ENCODE measurements at places on chromosomes 3 and 15. TPM values are rescaled to one million over a fixed set of nuclear protein-coding genes. Genes with fewer than 3 reads are reported as not detected.
A peak's percentile ranks its signal among the peaks of the same experiment; 100 is the strongest.

KIF7 gene
- 2.7 TPM for total RNA-seq

POPDC2 gene
- total RNA-seq: 1.3 TPM

GRCh38 chr3:16463914-16464313 is 49.6 kb downstream of the RFTN1 start:
- H3K4me1 ChIP-seq: peaks cover 66% of the 10 kb centered on the region
- H3K36me3 ChIP-seq: peaks cover 66% of the 10 kb centered on the region
- peak overlapping the region; percentile 47 for H3K27ac ChIP-seq
- H3K4me3 ChIP-seq: no peak overlapping the region

GRCh38 chr15:68819495-68820294 is 1.0 kb downstream of the ANP32A start:
- no peaks in the 10 kb centered on the region for H3K27me3 ChIP-seq
- peaks cover 32% of the 10 kb centered on the region for H3K36me3 ChIP-seq
- H3K4me1 ChIP-seq: peaks cover 38% of the 10 kb centered on the region
- H3K27ac ChIP-seq: peak overlapping the region; percentile 96

- H3K4me3 ChIP-seq: no peak overlapping the region
- no peak for DNase-seq
- no peaks in the 10 kb centered on the region for H3K4me1 ChIP-seq
- H3K27ac ChIP-seq: no peak overlapping the region
Observed at GRCh38 chr3:37795431-37796061, 66.1 kb upstream of the CTDSPL start.

BMF gene
- total RNA-seq: 4.3 TPM

DNA sequence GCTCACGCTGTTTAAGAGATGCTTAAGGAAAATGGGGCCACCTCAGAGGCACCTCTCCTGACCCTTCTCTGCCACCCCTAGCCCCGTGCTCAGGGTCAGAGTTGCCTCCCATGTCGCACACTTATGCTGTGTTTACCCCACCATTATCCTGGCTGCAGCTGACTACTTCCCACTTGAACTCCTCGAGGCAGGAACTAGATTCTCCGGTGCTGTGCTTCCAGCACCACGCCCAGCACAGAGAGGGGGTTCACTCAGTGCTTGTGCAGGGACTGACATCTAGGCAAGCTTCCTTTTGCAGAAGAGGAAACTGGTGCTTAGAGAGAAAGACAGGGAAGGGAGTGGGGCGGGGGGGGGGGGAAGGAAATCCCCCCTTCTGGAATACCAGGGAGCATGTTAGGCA is 340.1 kb downstream of the RORA start:
- H3K36me3 ChIP-seq: no peaks in the 10 kb centered on the region
- H3K4me3 ChIP-seq: no peak overlapping the region
- H3K27me3 ChIP-seq: peaks cover under 1% of the 10 kb centered on the region

- H3K4me1 ChIP-seq: no peaks in the 10 kb centered on the region
- H3K27ac ChIP-seq: no peak overlapping the region
- no peak for DNase-seq
- no peaks in the 10 kb centered on the region for H3K36me3 ChIP-seq
- no peaks in the 10 kb centered on the region for H3K27me3 ChIP-seq
Observed at GRCh38 chr3:157261000-157261399, 101.1 kb upstream of the CCNL1 start.

- peak; percentile 67 for DNase-seq
- no peaks in the 10 kb centered on the region for H3K27me3 ChIP-seq
- H3K27ac ChIP-seq: no peak overlapping the region
- H3K4me1 ChIP-seq: no peaks in the 10 kb centered on the region
- no peak overlapping the region for H3K4me3 ChIP-seq
Observed at GRCh38 chr15:59492389-59493377, 54.7 kb downstream of the FAM81A start.

DNA sequence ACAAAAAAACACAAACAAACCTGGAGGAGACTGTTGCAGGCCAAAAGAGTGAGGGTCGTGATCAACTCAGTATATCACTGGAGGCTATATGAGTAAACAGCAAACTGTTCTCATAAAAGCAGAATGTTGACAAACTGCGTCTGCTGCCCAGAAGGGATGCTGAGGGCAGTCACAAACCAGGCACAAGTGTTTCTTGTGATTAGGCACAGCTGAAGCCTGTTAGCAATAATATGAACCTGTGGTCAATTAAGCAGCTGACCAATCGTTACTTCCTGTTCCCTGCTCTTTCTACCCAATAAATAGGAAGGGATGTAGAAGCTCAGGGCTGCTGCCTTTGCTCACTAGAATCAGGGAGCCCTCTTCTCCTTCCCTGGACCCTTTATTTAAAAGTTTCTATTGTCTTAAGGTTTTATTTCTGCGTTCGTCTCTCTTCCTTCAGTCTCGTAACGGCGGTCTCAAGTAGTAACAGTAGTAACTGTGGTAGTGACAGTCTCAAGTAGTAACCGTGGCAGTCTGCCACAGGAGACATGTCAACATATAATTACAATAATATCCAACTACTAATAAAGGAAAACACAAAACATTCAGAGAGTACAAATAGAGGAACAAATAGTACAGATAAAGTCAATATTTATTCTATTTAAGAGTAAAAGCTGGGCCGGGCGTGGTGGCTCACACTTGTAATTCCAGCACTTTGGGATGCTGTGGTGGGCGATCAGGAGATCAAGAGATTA is 698.4 kb upstream of the CCDC54 start:
- no peak overlapping the region for H3K4me3 ChIP-seq
- no peak overlapping the region for H3K27ac ChIP-seq
- no peaks in the 10 kb centered on the region for H3K36me3 ChIP-seq
- peaks cover 5% of the 10 kb centered on the region for H3K27me3 ChIP-seq
- no peak for DNase-seq
- no peaks in the 10 kb centered on the region for H3K4me1 ChIP-seq

- H3K4me1 ChIP-seq: peaks cover 10% of the 10 kb centered on the region
- no peaks in the 10 kb centered on the region for H3K36me3 ChIP-seq
- H3K4me3 ChIP-seq: no peak overlapping the region
- H3K27me3 ChIP-seq: peaks cover 30% of the 10 kb centered on the region
- DNase-seq: peak; percentile 16
Observed at GRCh38 chr15:38084289-38084688, 149.8 kb downstream of the TMCO5A start.

DNA sequence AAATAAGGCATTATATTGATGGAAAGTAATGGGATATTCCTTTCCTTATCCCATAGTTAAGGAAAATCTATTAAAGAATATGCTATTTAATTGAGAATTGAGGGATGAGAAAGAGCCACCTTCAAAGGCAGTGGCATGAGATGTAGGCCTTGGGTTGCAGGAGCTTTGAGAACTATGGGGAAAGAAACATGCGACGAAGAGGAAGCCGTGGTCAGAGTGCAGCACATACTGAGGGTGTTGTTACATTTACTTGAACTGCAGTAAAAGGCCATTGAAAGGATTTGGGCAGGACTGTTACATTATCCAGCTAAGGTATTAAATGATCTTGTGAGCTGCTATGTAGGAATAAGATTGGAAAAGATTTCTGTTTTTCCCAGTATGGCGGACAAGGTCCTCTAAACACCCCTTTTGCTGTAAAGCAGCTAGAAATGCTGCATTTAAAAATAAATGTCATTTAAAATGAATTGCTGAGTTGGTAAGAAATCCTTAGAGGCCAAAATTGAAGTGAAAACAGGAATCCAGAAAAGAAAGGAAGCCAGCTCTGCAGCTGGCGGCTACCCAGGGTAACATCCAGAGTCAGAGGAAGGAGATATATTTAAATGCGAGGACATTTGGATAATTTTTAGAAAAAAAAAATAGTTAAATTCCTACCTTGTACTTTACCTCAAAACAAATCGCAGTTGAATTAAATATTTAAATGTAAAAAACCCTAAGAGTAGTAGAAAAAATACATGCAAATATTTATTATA is 61.7 kb downstream of the IL1RAP start:
- no peak for DNase-seq
- H3K4me3 ChIP-seq: no peak overlapping the region

CCR1 gene
- total RNA-seq: 1.1 TPM

GRCh38 chr3:127217596-127218453 is 24.9 kb downstream of the PRR23E start:
- no peak overlapping the region for H3K27ac ChIP-seq
- H3K27me3 ChIP-seq: peaks cover 4% of the 10 kb centered on the region
- H3K4me3 ChIP-seq: no peak overlapping the region
- no peaks in the 10 kb centered on the region for H3K36me3 ChIP-seq
- H3K4me1 ChIP-seq: peaks cover 6% of the 10 kb centered on the region

DNA sequence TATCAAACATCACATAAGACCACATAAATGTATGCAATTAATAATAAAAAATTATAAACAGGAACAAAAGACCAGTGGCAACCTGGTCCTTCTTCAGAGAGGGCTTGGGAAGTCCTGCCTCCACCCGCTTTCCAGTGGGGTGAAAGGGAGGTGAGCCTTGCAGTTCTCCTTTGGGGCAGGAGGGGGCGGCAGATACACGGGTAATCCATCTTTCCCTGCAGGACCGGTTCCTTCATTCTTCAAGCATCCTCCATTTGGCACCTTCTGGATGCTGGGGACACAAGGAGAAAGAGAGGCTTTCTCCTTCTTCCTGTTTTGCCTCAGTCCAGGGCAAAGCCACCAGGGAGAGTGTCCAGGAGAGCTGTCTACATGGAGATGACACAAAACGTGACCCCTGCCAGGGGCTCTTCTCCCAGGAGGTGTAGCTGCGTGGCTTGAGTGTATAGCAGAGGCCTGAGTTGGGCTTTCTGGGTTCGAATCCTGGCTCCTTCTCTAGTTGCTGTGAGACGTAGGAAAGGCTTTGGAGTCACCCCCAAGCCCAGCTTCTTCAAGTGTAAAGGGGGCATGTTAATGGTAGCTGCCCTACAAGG is 23.2 kb downstream of the RPLP1 start:
- H3K36me3 ChIP-seq: peaks cover 2% of the 10 kb centered on the region
- peak; percentile 81 for DNase-seq
- peaks cover 2% of the 10 kb centered on the region for H3K4me1 ChIP-seq
- no peak overlapping the region for H3K27ac ChIP-seq
- H3K4me3 ChIP-seq: no peak overlapping the region

GRCh38 chr3:197518881-197519421 is 36.8 kb downstream of the BDH1 start:
- no peaks in the 10 kb centered on the region for H3K27me3 ChIP-seq
- peaks cover 17% of the 10 kb centered on the region for H3K4me1 ChIP-seq
- peak overlapping the region; percentile 65 for H3K27ac ChIP-seq
- peak; percentile 65 for DNase-seq
- peaks cover 62% of the 10 kb centered on the region for H3K36me3 ChIP-seq

IFRD2 gene
- 132 TPM for total RNA-seq

CELSR3 gene
- total RNA-seq: 17.8 TPM

THBS1 gene
- total RNA-seq: 1.1 TPM

DNA sequence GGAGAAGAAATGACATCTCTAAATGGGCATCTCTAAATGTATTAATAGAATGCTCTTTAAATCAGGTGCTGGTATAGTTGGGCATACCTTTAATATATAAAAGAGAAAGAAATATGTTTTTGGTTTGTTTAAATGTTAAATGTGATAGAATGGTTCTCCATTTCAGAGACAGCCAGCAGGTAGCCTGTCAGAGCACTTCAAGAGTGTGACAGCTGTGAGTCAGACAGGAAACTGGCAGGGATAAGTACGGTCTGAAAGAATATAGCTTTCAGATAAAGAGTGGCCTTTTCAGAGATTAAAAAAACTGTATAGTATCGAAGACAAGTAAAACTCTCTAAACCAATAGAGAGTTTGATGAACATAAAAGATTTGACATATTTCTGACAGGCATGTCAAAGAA is 654.1 kb downstream of the IGSF11 start:
- H3K27me3 ChIP-seq: no peaks in the 10 kb centered on the region
- no peak overlapping the region for H3K27ac ChIP-seq
- no peak overlapping the region for H3K4me3 ChIP-seq
- DNase-seq: no peak
- no peaks in the 10 kb centered on the region for H3K36me3 ChIP-seq

GRCh38 chr3:186513386-186513785 is 30.8 kb downstream of the CRYGS start:
- H3K27ac ChIP-seq: no peak overlapping the region
- H3K4me3 ChIP-seq: no peak overlapping the region
- H3K4me1 ChIP-seq: peaks cover 57% of the 10 kb centered on the region

DNA sequence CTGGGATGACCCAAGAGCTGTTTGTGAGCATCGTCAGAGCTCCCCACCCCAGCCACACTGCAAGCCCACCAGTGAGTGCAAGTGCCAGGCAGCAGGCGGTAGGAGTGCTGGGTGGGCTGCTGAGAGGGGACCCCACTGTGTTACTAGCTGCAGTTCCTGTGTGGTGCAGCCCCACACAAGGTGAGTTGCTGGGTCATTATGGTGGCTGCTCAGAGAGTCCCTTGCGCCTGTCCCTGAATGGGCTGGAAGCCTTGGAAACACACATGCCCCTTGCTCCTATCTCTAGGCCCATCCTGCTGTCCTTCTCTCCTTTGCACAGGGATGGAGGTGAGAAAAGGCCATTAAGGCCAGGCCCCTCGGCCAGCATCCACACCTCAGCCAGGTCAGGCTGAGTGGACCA is 83.7 kb downstream of the SEC22A start:
- H3K27me3 ChIP-seq: no peaks in the 10 kb centered on the region
- H3K27ac ChIP-seq: no peak overlapping the region
- no peaks in the 10 kb centered on the region for H3K4me1 ChIP-seq
- no peaks in the 10 kb centered on the region for H3K36me3 ChIP-seq

BLM gene
- total RNA-seq: 53.6 TPM

PATL2 gene
- 16.1 TPM for total RNA-seq

DNA sequence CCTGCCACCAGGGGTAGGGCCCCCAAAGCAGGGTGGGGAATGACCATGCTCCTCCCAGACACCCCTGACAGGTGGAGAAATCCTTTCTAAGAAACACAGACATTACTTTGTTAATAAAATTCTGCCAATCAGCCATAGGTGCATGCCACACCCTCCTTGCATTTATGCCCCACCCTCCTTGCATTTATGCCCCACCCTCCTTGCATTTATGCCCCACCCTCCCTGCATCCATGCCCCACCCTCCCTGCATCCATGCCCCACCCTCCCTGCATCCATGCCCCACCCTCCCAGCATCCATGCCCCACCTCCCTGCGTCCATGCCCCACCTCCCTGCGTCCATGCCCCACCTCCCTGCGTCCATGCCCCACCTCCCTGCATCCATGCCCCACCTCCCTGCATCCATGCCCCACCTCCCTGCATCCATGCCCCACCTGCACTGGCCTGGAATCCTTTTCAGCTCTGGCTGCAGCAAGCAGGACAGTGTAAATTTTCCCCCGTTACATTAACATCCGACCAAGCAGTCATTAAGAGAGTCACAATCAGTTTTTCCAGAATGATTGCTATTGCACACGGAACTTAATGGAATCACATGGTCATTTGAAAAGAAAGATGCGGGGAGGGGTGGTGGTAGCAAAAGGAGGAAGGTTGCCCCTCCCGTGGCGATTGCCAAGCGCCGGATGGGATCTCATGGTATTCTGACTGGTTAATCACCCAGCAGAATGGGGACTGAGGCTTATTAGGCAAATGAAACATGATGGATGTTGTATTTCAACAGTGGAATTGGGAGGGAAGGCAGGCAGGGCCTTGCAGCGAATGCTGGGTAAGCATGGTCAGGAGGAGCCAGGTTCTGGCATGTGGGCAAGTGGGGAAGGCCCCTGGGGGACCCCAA is 91.2 kb downstream of the TLE3 start:
- H3K4me1 ChIP-seq: no peaks in the 10 kb centered on the region
- no peak overlapping the region for H3K4me3 ChIP-seq
- H3K27ac ChIP-seq: no peak overlapping the region
- no peaks in the 10 kb centered on the region for H3K36me3 ChIP-seq

Measured in activated CD8-positive, alpha-beta T cell treated with anti-CD3 and anti-CD28 coated beads for 36 hours (primary cell).